Cerebellum (tissue), 4 donors: ENCODE measurements at places on chromosomes 11 and 22. TPM values are rescaled to one million over a fixed set of nuclear protein-coding genes. Genes with fewer than 3 reads are reported as not detected.

DNA sequence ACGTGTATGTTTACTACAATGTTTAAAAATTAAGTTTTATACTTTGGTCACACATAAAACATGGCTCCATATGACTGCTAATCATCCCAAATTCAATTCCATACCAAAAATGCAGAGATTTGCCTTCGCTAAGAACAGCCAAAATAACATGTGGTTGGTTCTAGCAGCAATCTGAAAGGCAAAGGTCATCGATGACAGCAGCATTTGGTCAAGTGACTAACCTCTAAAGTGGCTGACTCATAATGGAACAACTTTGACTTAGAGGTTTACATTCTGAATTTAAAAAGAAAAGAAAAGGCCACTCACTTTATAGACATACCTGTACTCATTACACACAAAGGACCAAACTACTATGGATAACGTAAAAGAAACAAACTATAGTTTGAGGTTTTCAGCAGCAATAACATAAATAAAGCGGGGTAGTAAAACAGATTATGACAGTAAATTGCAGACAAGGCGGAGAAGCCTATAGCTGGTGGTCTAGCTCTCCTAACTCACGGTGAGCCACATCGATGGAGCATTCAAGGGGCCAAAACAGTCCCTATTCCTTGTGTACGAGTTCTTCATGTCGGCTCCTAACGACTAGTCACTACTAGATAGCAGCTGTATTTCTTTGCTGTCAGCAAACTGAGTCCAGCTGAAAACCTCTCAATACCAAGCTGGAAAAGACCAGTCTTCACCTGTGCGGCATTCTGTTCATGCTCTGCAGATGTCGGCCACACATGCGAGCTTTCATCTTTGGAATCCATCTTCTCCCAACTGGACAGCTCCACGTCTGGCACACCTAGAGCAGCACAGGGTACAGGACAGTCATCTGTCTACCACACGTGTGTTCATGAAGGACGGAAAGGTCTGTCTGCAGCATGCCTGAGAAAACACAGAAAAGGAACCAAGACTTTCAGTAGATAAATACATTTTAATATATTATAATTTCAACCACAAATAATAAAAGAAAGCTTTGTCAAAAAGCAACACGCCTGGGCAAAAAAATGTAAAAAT, 42.1 kb downstream of the PRDM10 start:
- no peak for DNase-seq

Gene ROBO4
- 7.9 TPM for total RNA-seq

Gene STK33
- total RNA-seq: 24.0 TPM

GRCh38 chr11:60950933-60951605, 907 bp downstream of the SLC15A3 start:
- no peak for DNase-seq

Gene TST
- 6.8 TPM for total RNA-seq

DNA sequence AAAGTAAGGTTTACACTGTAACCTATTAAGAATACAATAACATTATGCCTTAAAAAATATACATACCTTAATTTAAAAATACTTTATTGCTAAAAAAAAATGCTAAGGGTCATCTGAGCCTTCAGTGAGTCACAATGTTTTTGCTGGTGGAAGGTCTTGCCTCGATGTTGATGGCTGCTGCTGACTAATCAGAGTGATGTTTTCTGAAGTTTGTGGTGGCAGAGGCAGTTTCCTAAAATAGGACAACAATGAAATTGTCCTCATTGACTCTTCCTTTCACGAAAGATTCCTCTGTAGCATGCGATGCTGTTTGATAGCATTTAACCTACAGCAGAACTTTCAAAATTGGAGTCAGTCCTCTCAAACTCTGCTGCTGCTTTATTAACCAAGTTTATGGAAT, 97.6 kb downstream of the FAT3 start:
- DNase-seq: no peak

- no peak for DNase-seq
Measured at GRCh38 chr11:90512846-90513245, 290.0 kb upstream of the CHORDC1 start.

GRCh38 chr11:57778318-57779037, 16.9 kb downstream of the CTNND1 start:
- DNase-seq: peak; percentile 51

- peak; percentile 5 for DNase-seq
Measured at GRCh38 chr11:26993965-26994457, at the start of gene FIBIN. Gene FIBIN (plus strand): TSS chr11:26994112. CDS start chr11:26994527, 415 bp downstream.

- no peak for DNase-seq
Measured at GRCh38 chr11:131373756-131374155, 3.3 kb downstream of the NTM start.

- no peak for DNase-seq
Measured at GRCh38 chr22:31829505-31829904, 75.7 kb downstream of the DEPDC5 start.

Gene GGTLC3
- total RNA-seq: not detected

Gene PYGM
- total RNA-seq: 1.1 TPM

Gene FXYD2
- total RNA-seq: 2.4 TPM

- DNase-seq: no peak
Measured at GRCh38 chr11:17159441-17159840, 48.3 kb downstream of the PIK3C2A start.

DNA sequence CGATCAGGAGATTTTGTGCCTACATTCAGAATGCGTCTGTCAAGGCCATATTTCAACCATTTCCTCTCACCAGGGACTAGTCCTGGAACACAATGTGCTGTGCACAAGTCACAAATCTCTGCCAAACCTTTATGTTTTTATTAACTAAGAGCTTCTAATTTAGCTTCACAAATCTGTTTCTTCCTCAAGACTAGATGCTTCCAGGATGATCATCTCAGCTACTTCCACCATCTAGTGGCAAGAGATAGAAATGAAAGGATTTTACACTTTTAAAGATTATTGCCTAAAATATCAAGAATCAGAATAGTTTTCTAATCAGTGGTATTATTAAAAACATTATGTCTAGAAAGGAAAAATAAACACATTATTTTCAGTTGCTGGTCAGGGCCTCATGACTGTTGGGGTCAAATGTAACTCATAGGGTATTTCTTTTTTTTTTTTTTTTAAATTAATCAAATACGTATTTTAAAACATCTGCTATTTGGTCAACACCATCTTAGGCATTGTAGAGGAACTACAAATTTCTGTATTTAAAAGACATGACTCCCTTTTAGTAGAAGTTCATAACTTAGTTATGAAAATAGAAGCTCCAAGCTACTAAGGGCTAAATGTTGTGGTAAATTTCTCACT, 1102.6 kb downstream of the DLG2 start:
- DNase-seq: peak; percentile 36

Gene TRIM29
- 0.64 TPM for total RNA-seq

GRCh38 chr11:8794126-8794525, 111.5 kb downstream of the RPL27A start:
- no peak for DNase-seq

DNA sequence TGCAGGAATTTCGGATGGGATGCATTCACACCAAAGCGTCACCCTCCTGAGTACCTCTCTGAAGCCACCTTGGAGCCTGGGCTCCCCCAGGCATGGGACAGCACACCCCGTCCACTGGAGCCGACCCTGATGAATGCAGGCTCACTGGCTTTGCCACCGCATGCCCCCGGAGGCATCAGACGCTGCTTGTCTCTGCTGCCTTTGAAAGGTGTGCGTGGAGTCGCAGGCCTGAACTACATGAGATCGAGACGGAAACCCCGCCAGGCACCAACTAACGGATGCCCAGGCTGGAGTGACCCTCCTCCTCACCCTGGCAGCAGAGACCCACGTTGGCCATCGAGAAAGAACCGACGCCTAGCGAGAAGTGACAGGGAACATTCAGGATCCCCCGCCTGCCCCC, 22.5 kb downstream of the KRTAP5-5 start:
- no peak for DNase-seq

GRCh38 chr11:122082205-122082604, 33.8 kb downstream of the BLID start:
- DNase-seq: no peak

- DNase-seq: no peak
Measured at GRCh38 chr11:104333977-104334376, 170.0 kb upstream of the PDGFD start.

Gene ALDH3B1
- total RNA-seq: 0.82 TPM

DNA sequence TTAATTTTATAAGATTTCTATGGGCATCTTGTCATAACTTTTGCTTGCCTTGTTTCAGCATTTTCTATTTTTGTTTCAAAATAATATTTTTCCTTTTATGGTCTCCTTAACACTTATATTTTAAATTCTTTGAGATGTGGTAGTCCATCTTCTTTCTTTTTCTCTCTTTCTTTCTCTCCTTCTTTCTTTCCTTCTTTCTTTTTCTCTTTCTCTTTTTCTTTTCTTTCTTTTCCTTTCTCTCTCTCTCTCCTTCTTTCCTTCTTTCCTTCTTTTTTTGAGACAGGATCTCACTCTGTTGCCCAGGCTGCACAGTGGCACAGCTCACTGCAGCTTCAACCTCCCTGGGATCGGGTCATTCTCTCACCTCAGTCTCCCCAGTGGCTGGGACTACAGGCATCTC, 36.1 kb upstream of the OR10G7 start:
- DNase-seq: no peak

Gene OR4C15
- total RNA-seq: not detected

- no peak for DNase-seq
Measured at GRCh38 chr22:49332691-49333090, 495.0 kb downstream of the BRD1 start.

Gene OR4A16
- not detected for total RNA-seq

- DNase-seq: peak; percentile 87
Measured at GRCh38 chr22:50209893-50210292, 9.1 kb downstream of the SELENOO start.

DNA sequence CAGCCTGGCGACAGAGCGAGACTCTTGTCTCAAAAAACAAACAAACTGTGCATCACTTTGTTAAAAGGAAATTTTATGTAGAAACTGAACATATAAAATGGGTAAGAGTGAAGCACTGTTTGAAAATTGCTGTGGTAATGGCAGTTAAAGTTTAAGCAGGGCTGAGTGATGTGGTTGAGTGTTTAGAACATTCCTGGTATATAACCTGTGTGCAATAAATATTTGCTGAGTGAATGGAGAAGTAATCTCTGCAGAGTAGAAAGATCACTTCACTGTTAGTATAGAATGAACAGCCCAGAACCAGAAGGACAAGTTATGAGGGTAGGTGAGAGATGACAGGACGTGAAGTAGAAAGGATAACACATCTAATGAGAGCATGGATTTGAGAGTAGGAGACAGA, 27.3 kb downstream of the CECR2 start:
- no peak for DNase-seq
